Activated CD4-positive, alpha-beta T cell treated with anti-CD3 and anti-CD28 coated beads for 1 hour (primary cell): ENCODE measurements at places on chromosomes 1 and 21.

DNA sequence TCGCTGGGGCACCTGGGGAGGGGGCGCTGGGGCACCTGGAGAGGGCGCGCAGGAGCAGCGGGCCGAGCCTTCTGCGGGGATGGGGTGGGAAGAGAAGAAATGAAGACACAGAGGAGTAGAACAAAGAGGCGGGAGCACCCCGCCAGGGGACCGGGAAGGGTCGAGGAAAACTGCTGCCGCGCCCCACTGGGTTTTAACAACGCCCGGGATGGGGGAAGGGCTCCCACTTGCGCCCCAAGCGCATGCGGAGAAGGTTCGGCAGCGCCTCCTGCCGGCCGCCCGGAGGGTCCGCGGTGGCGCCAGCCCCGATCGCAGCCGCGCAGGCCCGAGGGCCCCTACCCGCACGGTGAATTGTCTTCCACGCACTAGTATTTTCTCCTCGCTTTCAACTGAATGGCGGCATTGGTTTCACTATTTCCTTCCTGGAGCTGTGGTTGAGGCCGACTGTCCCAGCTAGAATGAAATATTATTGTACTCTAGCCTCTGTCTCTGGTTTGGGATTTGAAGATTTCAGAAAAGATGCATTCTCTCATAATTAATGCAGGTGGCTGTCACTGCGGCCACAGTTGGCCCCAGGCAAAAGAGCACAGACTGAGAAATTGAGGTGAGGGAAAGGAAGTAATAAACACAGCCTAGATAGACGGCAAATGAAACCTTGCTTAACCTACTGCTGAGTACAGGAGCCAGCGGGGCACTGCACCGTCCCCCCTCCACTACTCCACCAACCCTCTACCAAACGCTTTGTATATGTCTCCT, 57.3 kb downstream of the MAB21L3 start:
- DNase-seq, result peak; percentile 76

DNA sequence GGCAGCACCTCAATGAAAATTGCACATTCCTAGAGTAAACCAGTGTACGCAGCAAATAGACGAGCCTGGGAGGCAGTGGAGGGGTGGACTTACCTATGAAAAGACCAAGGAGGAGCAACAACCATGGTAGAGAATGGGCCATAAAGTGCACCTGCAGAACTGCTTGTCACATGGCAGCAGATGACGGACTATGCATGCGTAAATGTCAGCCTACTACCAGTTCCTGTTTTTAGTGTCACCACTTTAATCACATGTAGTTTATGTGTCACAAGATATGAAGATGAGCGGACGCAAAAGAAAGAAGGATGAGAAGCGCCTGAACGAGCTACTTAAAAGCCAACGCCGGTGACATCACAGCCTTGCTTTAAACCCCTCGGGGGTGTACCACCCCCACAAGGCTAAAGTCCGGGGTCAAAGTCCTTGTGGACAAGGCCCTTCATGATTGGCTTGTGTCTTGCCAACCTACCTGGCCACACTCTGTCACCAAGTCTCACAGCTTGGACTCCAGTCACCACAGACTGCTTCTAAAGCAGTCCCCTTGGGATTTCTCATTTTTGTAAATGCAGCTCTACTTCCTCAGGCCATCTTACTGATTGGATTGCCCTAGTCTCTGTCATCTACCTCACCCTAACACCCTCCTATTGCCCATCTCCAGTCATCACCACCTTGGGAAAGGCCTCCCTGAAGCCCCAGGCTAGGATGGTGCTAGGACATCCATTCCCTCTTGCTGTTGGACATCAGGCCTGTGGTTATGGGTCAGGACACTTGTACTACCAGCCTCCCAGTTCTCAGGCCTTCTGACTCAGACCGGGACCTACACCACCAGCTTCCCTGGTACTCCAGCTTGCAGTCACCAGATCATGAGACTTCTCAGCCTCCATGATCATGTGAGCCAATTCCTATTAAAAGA, 6.0 kb upstream of the LY9 start:
- DNase-seq, result no peak

GRCh38 chr21:46120301-46121285, 22.7 kb downstream of the COL6A2 start:
- DNase-seq, result no peak

- no peak for DNase-seq
Observed at GRCh38 chr1:46817814-46818213, 19.0 kb downstream of the CYP4B1 start.

DNA sequence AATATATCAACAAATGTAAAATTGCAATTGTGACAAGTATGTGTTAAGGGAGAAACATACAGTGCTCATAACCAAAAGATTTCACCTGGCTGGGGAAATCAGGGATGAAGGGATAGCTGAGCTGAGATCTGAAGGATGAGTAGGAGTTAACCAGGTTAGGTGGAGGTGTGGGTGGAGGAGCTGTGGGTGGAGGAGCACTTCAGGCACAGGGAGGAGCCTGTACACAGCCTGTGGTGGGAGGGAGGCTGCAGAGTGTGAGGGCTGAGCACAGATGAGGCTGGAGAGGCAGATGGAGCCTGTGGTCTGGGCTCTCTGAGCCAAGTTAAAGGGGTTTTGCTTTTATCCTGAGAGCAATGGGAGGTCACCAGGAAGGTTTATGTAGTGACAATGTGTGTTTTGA, 111.9 kb downstream of the XCL2 start:
- no peak for DNase-seq

- DNase-seq, result no peak
Observed at GRCh38 chr1:198929111-198929604, 290.3 kb downstream of the PTPRC start.

DNA sequence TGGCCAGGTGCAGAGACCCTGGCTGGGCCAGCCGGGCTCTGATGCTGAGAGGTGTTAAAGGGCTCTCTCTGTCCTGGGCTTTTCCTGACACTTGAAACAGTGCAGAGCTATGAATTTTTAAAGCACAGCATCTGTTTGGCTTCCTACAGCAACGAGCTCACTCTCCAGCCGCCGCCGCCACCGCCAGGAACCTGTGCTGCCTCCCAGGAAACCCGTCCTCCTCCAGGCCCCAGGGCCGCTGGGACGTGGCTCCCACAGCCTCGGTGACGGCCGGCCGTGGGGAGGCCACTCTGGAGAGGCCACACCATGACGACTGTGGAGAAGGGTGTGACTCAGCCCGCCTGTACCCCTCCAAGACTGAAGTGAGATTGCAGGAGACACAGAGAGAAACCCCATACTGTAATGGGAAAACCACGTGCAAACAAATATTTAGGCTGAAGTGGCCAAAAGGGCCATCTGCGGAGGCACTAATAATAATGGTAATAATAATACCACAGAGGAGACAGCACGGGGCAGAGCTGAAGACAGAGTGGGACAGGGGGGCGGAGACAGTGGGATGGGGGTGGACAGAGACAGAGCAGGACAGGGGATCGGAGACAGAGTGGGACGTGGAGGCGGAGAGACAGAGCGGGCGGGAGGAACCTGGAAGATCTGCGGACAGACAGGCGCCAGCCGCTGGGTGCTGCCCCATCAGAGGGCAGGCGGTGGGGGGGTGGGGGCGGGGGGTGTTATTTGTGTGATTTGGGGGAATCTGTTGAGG, 139.2 kb downstream of the CASZ1 start:
- no peak for DNase-seq

- no peak for DNase-seq
Observed at GRCh38 chr1:234584926-234585325, 25.1 kb downstream of the IRF2BP2 start.

- DNase-seq, result no peak
Observed at GRCh38 chr1:216599851-216600250, 123.4 kb downstream of the ESRRG start.

GRCh38 chr1:93839753-93840152, 39.3 kb downstream of the DNTTIP2 start:
- DNase-seq, result no peak

GRCh38 chr1:6069573-6069972, 23.9 kb downstream of the KCNAB2 start:
- no peak for DNase-seq

DNA sequence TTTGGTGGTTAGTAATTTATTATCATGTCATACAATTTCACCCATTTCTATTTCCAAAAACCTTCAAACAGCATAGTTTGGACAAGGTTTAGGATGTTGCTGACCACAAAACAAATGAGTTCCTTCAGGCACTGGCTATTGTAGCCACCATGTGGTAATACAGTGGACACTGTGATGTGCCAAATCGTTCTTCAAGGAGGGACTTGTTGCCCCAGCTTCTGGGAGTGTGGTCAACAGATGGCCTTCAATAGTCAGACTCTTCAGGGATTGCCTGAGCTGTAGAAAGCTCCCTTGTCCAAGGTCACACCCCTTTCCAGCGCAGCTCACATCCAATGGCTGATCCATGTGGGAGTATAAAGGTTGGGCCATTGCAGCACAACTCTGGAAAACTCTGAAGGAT, 2.6 kb downstream of the PDE4B start:
- no peak for DNase-seq

DNA sequence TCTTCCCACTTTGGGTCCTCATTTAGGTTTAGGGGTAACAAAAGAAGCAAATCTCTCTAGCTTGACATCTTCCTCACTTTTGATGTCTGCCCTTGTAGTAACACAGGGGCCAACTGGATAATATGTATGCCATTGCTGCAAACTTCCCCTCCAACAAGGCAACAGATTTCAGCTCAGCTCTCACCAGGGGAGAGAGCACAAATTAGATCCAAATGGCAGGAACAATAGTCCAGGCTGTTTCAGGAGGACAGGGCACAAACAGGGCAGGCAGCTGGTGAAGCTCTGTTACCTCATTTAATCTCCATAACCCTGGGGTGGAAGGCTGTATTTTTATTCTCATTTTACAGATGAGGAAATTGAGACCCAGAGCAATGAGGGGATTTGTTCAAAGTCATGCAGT, 4.3 kb upstream of the PIK3R3 start:
- DNase-seq, result no peak

GRCh38 chr1:20725189-20726117, 7.0 kb downstream of the SH2D5 start:
- DNase-seq, result peak; percentile 4

DNA sequence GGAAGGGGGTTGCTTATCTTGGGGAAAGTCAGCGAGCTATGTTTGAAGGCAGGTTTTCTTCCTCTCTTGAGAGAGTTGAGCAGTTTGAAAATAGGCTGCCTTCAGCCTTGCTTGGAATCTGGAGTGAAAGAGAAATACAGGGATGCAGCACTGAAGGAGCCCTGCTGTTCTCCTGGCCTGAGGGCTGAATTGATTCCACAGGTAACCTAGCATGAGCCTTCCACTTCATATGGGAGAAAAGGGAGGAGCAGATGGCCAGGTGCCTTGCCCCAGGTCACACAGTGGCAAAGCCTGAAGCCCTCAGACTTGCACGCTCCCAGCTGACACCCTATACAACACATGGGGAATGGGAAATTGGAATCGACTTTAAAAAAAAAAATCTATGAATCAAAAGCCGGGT, 88.0 kb upstream of the WLS start:
- DNase-seq, result no peak

- no peak for DNase-seq
Observed at GRCh38 chr1:171366085-171366484, 52.1 kb downstream of the FMO4 start.

- DNase-seq, result no peak
Observed at GRCh38 chr21:24197923-24198322, 1409.4 kb downstream of the MRPL39 start.

DNA sequence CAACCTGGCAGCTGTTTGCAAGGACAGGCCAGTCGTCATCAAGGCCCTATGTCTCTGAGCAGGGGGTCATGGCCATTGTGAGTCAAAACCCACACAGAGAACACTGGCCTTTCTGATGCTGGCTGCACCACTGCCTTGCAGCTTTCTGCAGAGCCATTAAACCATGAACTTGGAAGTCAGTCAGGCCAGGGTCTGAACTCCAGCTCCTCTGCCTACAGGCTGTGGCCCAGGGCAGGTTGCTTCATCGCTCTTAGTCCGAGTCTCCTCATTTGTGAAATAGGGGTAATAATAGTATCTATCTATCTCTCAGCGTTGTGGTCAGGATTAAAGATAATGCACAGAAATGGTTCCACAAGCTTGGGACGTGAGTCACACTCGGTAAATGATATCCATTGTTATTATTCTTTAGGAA, 35.8 kb upstream of the HIVEP3 start:
- no peak for DNase-seq

GRCh38 chr1:204564835-204565234, 48.6 kb downstream of the MDM4 start:
- no peak for DNase-seq

DNA sequence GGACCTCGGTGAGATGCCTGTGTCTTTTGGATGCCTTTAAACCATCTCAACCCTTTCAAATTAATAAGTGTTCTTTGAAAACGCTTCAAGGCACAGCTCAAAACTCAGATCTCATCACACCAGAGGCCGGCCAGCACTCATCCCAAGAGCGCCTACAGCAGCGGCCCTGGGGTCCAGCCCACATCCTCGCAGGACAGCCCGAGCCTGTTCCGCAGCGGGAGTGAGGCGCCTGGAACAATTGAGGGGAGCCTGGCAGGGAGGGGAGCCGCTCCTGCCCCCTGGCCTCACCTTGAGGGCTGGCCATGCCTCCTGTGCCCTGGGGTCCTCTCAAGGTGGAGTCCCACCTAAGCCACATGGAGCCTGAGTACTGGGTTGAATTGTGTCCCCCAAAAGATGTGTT, 37.9 kb downstream of the ACOT7 start:
- no peak for DNase-seq

- no peak for DNase-seq
Observed at GRCh38 chr1:203300441-203301330, 4.6 kb upstream of the BTG2 start.

GRCh38 chr1:99481391-99481996, 164.4 kb upstream of the PALMD start:
- no peak for DNase-seq

- DNase-seq, result no peak
Observed at GRCh38 chr21:45983981-45984551, 2.5 kb downstream of the COL6A1 start.

DNA sequence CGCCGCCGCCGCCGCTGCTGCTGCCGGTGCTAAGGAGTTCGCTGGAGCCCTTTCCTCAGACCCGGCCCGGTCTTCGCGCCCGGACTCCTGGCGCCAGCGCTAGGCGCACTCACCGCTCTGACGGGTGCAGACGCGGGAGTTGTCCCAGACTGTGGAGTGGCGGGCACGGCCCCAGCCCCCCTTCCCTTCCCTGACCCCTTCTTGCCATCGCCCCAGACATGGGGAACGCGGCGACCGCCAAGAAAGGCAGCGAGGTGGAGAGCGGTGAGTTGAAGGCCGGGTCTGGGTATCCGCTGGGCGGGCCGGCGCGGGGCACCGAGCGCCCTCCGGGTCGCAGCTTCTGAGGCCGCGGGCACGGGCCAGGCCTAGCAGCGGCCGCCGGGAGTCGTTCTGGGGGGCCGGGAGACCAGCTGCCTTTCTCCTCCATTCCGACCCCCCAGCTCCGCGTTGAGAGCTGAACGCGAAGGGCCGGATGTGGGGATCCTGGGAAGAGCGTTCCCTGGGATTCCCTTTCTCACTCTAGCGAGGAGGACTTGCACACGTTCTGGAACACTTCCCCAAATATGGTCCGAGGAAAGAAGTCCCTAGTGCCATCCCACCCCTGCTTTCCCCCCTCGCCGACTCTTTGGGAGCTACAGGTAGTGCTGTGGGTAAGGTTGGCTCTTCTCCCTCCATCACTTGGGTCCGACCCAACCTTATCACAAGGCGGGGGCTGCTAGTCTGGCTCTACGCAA, 65.8 kb upstream of the PRKACB start:
- no peak for DNase-seq
